Naive thymus-derived CD8-positive, alpha-beta T cell (primary cell): ENCODE measurements at places on chromosomes 2 and 18.

DNA sequence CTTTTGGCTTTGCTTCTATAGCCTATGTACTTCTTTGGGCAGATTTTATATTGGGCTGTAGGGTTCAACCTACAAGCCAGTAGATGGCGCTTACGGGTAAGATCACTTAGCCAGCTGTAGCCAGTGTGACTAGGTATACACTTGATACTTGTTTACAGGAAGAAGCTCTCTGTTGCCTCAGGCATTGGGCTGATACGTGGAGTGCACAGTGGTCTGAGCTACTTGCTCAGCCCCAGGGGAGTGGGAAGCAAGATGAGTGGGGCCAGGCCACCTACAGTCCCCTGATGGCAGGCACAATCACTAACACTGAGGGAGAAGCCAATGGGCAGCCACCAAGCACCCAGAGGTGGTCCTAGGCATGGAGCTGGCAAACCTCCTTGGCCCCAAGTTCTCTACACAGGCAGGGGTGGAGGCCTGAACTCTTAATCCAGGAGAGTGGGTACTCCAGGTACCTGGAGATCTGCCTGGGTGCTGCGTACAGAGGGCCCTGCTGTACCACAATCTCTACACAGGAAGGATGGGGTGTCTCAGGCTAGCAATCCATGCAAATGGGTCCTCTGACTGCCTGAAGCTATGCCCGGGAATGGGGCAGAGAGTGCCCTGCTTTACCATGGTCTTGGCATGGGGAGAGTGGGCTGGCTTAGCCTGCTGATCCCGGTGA, 122.2 kb downstream of the NCOA1 start:
- no peak for DNase-seq

GRCh38 chr2:133773854-133774653, 205.8 kb upstream of the NCKAP5 start:
- no peak for DNase-seq

- no peak for DNase-seq
Measured at GRCh38 chr2:209633911-209634310, 137.7 kb upstream of the UNC80 start.

DNA sequence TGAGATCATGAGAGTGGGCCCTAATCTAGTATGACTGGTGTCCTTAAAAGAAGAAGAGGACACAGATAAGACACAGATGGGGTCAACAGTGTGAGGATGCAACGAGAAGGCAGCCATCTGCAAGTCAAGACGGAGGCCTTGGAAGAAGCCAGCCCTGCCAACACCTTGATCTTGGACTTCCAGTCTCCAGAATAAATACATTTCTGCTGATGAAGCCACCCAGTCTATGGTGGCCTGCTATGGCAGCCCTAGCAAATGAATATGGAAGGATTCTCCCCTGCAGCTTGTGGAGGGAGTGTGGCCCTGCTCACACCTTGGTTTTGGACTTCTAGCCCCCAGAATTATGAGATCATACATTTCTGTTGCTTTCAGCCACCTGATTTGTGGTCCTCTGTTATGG, 12.3 kb downstream of the CTIF start:
- DNase-seq, result no peak

DNA sequence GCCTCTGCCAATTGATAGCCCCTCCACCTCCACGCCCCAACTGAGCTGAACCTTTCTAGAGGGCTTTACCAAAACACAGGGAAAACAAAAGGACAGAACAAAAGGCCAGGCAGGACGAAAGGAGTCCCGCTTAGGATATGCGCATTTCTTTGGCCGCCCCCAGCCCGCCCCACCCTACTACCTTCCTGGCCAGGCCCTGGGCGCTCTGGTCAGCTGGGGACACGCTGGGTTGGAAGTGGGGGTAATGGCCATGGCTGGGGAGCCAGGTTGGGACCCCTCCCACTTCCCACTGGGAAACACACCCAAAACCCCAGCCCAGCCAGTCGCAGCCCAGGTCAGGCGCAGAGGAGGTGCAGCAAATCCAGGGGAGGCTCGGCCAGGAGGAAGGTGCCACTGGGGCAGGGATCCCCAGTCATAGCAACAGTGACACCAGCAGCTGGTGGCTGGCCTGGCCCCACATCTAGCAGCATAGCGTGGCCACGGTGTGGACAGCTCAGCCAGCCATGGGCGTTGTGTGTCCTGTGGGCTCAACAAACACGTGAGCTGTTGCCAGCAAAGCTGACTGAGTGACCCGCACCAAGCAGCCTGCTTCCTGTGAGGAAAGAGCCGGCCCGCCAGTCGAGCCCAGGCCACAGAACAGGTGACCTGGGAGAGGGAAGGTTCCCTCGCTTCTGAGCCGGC, 24.6 kb upstream of the B3GNT7 start:
- no peak for DNase-seq
